ACHN (cell line): ENCODE measurements at places on chromosomes 11 and 22.

GRCh38 chr11:65852508-65853245 is 5.3 kb downstream of the CFL1 start:
- no peak for DNase-seq

DNA sequence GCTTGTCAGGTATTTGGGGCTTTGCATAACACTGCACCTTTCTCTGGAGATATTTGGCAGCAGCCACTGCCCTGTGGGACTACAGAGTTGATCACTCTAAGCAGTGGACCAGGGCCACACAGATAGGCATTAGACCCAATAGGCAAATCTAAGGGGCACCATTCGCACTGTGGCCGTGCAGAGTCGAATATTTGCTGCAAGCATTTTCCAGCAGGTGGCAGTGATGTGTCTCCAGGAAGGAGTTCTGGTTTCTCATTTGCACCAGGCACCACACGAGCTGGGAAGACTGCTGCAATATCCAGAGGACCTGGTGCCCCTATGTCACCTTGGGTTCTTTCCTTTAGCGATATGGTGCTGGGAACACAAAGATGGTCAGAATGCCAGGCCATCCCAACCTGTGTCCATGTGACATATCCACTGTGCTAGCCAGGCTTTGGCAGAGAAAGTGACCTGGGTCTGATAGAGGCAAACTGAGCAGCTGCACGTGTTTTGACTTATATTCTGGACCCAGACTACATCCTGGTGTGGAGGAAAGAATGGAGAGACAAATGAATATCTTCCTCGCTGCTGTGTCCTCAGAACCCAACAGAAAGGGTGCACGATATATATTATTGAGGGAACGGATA is 318.7 kb downstream of the BUD13 start:
- peak; percentile 48 for DNase-seq

GRCh38 chr22:26756675-26757293 is 99.4 kb downstream of the MIAT start:
- DNase-seq: peak; percentile 46

- DNase-seq: no peak
Measured at GRCh38 chr11:66789097-66789890, 53.9 kb upstream of the RCE1 start.

- no peak for DNase-seq
Measured at GRCh38 chr11:82815406-82815805, 81.7 kb upstream of the FAM181B start.
